ENCODE measurements at places on chromosomes 13 and 19.

DNA sequence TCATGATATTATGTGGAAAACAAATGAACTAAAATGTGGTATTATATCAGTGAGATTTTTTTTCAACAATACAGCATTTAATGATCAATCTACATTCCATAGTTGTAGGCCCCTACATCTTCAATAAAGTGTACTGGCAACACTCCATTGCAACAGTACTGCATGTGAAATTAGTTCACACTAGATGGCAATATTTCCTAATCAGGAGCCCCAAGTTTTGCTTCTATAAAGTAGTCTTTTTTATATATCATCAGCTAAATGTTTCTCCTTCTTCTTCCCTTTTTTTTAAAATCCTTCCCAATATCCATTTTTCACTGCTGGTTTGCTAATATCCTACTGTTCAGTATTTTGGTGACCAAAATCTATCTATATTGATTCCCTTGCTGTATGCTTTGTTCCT is 528.3 kb upstream of the ATXN8OS start:
- DNase-seq, result no peak

DNA sequence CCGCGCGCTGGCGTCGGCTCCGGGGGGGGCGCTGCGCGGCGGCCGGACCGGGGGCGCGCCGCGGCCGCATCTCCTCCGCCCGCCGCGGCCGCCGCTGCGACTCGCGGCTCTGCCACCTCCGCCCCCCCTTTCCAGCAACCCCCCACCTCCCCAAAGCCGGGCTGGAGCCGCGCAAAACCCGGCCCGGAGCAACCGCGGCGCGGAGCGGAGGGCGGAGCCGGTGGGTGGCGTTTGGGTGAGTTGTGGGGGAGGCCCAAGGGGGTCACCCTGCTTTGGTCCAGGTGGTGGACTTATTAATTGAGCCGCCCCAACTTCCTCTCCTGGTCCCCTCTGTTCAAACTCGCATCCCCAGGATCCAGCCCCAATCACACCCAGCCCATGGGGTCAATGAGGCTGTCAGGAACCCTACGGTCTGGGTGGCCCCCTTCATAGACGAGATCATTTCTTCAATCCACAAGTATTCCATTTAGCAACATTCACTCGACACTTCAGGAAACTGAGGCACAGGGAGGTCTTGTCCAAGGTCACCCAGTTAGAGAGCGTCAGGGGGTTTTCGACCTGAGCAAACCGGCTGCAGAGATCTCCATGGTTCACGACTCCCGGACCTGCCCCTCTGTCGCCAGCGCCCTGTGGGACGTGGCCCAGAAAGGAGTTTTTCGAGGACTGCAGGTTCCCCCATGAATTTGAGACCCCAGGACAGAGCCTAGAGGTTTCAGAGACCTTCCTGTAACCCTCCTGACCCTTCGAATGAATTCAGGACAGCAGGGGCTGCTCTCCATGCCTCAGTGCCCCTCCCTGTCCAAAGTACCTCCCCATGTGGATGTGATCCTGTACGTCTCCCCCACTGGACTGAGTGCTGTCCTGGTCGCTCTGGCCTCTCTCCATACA is 22.4 kb upstream of the SEMA6B start:
- no peak for DNase-seq

- no peak for DNase-seq
Observed at GRCh38 chr13:40402931-40403431, 263.5 kb downstream of the FOXO1 start.

DNA sequence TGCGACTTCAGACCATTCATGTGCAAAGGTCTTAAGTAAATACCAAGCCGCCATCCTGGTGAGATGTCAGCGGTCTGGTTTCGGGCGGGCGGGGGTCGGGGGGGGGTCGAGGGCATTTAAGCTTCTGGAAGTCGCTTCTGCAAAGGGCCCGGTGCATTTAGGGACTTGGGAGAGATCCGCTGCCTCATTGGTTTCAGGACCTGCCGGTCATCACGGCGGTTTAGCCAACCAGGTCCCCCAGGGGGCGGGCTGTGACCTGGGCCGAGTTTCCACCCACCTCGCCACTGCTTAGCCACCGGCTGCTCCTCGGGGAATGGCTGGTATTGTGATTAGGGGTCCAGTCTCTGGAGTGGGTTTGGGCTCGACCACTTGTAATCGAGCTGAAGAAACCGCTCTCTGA is 7.8 kb downstream of the ANKLE1 start:
- DNase-seq, result peak; percentile 62

DNA sequence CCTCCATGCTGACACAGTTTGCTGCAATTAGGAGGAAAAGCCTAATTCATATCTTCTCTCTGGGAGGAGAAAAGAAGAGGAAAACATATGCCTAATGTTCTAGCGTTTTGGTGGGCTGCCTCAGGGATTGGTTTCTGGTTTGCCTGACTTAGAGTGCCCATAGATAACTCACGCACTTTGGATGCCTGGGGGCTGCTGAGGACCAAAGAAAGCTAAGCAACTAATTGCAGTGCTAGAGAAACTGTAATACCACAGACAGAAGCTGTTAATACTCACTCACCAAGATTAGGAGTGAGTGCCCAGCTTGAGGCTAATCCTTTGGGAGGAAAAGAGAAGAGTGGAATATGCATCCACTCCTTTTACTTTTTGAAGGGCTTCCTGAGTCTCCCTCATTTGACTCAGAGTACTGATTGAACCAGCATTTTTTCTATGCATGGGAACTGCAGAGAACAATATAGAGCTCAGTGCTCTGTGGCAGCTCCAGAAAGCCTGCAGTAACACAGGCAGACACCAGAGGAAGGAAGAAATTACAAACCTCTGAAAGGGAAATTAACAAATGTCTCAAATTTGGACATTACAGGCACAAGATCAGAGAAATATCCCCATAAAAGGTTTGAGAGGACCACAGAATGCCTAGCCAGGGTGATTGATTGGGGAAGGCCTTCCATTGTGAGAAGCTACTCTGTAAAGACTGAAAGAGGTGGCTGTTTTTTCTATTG is 666.4 kb downstream of the OLFM4 start:
- DNase-seq, result no peak

- no peak for DNase-seq
Observed at GRCh38 chr19:16400911-16401591, 70.7 kb downstream of the EPS15L1 start.

GRCh38 chr19:49231804-49232203 is 74.2 kb downstream of the TRPM4 start:
- DNase-seq, result no peak

GRCh38 chr13:93900731-93901130 is 578.8 kb downstream of the DCT start:
- DNase-seq, result no peak

DNA sequence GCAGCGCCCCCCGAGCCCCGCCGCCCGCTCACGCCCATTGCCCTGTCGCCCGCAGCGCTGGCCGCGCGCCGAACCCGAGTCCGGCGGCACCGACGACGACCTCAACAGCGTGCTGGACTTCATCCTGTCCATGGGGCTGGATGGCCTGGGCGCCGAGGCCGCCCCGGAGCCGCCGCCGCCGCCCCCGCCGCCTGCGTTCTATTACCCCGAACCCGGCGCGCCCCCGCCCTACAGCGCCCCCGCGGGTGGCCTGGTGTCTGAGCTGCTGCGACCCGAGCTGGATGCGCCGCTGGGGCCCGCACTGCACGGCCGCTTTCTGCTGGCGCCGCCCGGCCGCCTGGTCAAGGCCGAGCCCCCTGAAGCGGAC is 518 bp downstream of the KLF2 start:
- DNase-seq, result peak; percentile 17

GRCh38 chr19:33339016-33339984 is 34.2 kb upstream of the CEBPG start:
- no peak for DNase-seq

DNA sequence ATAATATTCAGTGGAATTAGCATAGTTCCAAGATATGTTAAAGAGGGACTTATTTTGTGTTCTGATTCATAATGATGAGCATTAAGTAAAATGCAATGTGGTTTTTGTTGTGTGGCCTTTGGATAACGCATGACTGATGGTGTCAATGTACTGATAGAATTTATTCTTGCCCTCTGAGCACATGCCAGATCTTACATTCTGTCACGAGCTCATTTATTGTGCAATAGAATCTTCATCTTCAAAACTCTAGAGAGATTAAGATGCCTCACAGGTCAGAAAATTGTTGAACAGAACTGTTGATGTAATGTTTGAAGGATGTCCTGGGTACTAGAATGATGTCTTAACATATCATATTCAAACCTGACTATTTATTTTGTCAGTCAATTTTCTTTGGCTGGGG is 148.0 kb upstream of the HTR2A start:
- no peak for DNase-seq

DNA sequence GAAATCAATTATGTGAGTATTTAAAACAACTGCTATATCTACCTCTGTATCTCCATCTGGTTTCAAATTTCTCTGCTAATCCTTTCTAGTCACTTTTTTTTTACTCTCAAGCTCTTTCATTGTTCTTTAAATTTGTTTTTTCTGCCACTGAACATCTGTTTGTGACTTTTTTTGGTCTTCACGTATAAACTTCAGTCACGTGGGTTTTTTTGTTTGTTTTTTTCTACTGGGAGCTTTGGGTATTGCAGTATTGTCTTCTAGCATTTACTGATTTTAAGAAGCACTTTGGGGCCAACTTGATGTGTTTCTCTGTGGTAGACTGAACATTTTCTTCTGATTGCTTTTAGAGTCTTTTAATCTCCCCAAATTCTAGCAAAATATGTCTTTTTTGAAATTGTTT is 262.6 kb upstream of the RXFP2 start:
- DNase-seq, result no peak

- DNase-seq, result no peak
Observed at GRCh38 chr13:30031488-30031887, 181.1 kb upstream of the UBL3 start.

DNA sequence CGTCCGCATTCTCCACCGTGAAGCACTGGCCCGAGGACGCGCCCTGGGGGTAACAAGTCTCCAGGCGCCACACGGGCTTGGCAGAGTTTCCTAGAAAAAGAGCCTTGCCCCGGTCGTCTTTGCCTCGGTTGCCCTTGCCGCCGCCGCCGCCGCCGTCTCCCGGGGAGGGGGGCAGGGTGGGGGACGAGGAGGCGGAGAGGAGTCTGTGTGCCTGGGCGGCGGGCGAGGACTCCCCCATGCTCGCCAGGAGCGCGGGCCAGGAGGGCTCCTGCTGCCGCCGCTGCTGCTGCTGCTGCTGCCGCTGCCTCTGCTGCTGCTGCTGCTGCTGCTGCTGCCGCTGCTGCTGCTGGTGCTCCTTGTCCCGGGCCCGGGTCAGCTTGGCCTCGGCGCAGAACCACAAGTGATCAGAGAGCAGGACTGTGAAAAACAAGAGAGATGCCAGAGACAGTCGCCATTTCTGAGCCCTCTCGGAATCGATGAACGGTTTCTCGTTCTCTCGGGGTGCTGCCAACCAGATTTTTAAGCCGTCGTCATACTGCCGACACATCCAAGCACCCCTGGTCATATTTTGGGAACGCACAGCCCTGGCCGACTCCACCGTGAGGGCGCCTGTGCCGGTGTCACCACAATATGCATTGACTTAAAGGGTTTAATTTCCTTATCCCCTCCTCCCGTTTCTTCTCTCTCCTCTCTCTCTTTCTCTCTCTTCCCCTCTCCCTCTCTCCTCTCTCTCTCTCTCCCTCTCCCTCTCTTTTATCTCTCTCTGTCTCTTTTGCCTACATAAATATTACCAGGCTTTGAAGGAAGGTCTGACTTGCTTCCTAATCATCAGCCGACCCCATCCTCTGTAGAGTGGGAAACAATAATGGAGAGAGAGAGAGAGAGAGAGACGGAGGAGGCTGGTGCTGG is 349.1 kb downstream of the LIG4 start:
- no peak for DNase-seq

- no peak for DNase-seq
Observed at GRCh38 chr19:50921426-50922316, 10.5 kb upstream of the KLK4 start.

- DNase-seq, result no peak
Observed at GRCh38 chr13:25657157-25657556, 285.4 kb downstream of the ATP8A2 start.

Data from NCI-H2029 (cell line).